ENCODE measurements at places on chromosomes 1 and 21.

GRCh38 chr1:26743426-26744059, 44.2 kb upstream of the PIGV start:
- H3K36me3 ChIP-seq, result peaks cover 5% of the 10 kb centered on the region
- H3K4me1 ChIP-seq, result no peaks in the 10 kb centered on the region
- no peaks in the 10 kb centered on the region for H3K27me3 ChIP-seq
- no peak overlapping the region for H3K27ac ChIP-seq

DNA sequence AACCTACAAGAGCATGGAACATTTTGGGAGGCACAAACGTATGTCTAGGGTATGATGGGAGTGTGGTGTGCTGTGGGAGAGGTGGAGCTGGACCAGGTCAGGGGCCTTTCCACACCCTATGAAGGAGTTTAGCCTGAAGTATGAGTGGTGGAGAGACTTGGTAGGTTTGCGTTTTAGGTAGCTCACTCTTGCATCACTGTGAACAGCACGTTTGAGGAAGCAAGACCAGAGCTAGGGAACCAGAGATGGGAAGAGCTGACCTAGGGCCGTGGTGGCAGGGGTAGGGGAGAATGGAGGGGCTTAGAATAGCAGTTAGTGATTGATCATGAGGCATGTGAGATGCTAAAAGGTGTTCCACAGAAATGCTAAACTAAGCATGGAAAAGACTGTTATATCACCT, 25.1 kb upstream of the ZFP69B start:
- H3K36me3 ChIP-seq, result no peaks in the 10 kb centered on the region
- no peak overlapping the region for H3K4me3 ChIP-seq
- H3K4me1 ChIP-seq, result no peaks in the 10 kb centered on the region
- H3K27me3 ChIP-seq, result no peaks in the 10 kb centered on the region
- no peak overlapping the region for H3K27ac ChIP-seq
- no peak for DNase-seq

DNA sequence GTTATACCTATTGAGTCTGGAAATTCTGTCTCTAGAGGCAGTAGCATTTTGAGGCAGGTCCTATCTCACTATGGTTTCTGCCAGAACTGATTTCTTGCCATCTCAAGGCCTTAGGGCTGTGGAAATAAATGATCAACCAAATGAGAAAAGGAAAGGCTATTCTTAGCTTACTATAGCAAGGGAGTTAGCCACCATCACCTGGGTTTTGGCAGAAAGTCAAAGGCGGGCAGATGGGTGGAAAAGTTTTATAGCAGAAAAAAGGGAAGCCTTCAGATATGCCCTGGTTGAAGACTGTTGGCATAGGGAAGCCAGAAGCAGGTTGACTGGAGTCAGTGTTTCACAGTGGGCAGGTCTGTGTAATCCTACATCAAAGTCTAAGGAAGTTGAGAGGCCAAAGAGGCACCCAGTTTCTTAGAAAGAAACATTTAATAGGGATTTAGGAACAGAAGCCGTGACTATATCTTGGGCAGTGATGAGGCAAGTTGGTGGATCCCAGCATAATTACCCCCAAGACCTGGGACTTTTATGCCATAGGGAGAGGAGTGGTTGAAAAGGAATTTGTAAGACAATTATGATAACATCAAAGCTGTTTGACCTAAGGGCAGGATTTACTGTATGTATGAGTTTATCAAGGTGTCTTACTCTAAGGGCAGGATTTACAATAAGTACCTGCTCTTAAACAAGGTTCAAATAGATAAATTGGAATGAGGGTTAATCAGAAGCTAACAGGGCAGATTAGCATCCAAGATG, 29.7 kb downstream of the CTH start:
- peaks cover 7% of the 10 kb centered on the region for H3K36me3 ChIP-seq
- H3K4me1 ChIP-seq, result peaks cover 2% of the 10 kb centered on the region
- DNase-seq, result no peak
- H3K27me3 ChIP-seq, result no peaks in the 10 kb centered on the region
- no peak overlapping the region for H3K27ac ChIP-seq

- no peaks in the 10 kb centered on the region for H3K4me1 ChIP-seq
- H3K27ac ChIP-seq, result no peak overlapping the region
- H3K27me3 ChIP-seq, result no peaks in the 10 kb centered on the region
- no peak for DNase-seq
- peaks cover 3% of the 10 kb centered on the region for H3K36me3 ChIP-seq
Measured at GRCh38 chr1:226962421-226963391, 22.6 kb downstream of the COQ8A start.

DNA sequence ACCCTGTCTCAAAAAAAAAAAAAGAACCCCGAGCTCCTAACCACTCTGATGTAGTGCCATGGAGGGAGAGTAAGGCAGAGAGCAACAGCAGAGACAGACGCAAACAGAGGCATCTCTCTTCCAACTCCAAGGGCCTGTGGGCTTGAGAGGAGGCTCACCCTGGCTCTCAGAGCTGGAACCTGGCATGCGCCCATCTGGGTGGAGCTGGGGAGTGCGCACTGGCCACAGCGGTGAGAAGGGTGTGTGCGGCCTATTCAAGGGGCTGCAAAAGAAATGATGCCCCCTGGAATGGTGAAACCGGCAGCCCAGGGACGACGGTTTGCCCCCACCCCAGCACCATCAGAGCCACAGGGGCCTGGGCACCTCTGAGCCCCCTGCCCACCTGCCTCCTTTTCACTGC, 17.6 kb downstream of the COL8A2 start:
- H3K27me3 ChIP-seq, result no peaks in the 10 kb centered on the region
- H3K36me3 ChIP-seq, result no peaks in the 10 kb centered on the region
- H3K27ac ChIP-seq, result no peak overlapping the region
- H3K4me1 ChIP-seq, result no peaks in the 10 kb centered on the region
- H3K4me3 ChIP-seq, result no peak overlapping the region

DNA sequence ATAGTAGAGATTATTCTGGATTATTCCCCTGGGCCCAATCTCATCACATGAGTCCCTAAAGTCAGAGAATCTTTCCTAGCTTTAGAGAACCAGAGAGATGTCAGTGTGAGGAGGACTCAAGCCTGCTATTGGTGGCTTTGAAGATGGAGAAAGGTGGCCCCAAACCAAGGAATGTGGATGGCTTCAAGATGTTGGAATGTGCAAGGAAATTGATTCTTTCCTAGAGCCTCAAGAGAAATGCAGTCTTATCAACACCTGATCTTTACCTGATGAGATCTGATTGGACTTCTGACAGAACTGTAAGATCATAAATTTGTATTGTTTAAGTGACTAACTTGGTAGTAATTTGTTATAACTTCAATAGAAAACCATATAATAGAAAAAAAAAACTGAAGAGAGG, 51.0 kb downstream of the NME7 start:
- H3K27me3 ChIP-seq, result no peaks in the 10 kb centered on the region
- no peaks in the 10 kb centered on the region for H3K36me3 ChIP-seq
- no peaks in the 10 kb centered on the region for H3K4me1 ChIP-seq
- H3K4me3 ChIP-seq, result no peak overlapping the region
- DNase-seq, result no peak
- H3K27ac ChIP-seq, result no peak overlapping the region

DNA sequence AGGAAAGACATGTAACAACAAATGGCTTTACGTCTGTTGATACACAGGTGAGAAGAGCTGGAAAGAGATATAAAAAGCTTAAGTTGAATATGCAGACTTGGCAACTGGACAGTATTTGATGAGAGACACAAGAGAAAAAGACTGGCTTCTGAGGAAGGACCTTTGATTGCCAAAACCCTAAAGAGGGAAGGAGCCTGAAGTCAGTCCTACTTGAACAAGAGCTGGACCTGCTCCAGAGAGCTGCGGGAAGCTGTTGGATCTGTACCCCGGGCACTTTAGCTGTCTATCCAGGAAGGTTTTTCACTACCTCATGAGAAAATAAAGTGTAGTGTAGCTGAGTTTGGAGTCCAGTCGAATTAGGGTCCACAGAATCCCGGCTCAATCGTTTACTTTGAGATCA, 25.3 kb upstream of the LRRC8B start:
- DNase-seq, result no peak
- no peaks in the 10 kb centered on the region for H3K27me3 ChIP-seq
- H3K27ac ChIP-seq, result no peak overlapping the region
- H3K36me3 ChIP-seq, result no peaks in the 10 kb centered on the region
- no peaks in the 10 kb centered on the region for H3K4me1 ChIP-seq

Measured in iPS DF 6.9 (cell line).